NCI-H1930 (cell line): ENCODE measurements at places on chromosomes 3 and 15.

GRCh38 chr15:69515508-69515907, 62.9 kb downstream of the RPLP1 start:
- DNase-seq = no peak

DNA sequence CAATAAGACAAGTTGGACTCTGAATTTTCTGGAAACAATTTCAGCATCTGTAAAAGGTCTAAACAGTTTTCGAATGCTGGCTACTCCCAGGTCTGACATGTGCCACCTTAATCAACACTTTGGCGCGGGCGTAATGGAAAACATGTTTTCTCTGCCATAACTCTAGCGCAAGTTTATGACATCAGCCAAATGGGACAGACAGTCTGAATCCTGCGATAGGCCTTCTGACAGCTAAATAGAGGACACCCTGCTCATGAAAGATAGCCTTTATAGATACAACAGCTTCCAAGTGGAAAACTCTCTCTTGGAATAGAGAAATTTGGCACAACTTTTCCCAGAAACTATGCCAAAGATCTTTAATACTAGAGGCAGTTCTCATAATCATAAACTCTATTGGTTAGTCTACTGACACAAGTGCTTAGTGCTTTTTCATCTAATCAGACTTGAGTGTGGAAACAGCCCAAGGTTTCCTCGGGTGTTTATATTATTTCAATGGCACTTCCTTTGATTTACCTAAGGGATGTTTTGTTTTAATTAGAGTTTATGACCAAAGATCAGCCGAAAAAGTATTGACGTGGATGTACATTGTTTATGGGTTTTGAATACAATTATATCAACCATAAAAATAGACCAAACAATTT, 120.1 kb upstream of the DPH6 start:
- DNase-seq = no peak

DNA sequence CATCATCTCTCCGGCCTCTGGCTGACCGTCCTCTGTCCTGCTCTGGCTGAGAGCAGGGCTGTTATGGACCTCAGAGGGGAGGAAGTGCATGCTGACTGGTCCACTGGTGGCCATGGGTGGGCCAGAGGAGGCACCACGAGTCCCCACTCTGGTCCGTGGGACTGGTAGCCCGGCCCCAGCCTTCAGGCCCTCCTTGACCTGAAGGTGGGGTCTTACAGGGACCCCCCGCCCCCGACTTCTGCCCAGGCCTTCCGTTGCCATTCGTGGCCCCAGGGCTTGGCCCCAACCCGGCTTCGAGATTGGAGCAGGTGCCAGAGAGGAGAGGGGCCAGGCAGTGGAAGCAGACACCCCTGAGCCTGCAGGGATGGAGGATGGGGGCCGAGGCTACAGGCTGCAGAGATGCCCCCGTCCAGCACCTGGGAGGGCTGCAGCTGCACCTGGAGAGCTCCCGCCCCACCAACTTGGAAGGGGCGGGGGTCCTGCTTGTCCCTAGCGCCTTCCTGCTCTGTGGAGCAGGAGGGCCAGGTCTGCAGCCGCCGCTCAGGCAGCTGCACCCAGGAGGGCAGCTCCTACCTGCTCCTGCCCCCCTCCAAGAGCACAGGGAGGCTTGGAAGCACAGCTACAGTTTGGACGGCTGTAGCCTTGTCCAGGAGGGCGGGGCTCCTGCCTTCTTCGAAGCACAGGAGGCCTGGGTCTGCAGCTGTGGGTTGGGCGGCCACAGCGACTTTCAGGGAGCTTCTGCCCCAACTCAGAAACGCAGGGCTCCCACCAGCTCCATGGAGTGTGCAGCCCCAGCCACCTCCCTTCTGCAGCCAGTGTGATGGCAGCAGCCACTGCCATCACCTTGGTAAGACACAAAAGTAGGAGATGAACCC, 142.5 kb downstream of the KLF13 start:
- no peak for DNase-seq

DNA sequence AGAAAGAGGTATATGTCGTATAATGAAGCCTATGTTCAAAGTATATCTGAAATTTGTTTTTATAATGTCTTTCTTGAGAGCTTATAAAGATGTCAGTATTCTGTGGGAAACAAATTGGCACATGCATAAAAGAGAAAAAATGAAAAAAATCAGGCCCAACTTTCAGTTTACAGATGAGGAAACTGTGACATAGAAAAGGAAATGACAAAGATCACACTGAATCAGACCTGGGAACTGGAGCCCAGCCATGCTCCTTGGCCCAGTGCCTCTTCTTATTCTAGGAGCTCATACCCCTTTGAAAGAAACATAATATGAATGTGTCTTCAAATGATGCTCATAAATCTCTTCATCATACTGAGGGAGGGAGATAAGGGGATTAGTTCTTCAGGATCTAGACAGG, 48.4 kb downstream of the TMEM44 start:
- DNase-seq = no peak

- no peak for DNase-seq
Observed at GRCh38 chr15:26889298-26889898, 22.5 kb downstream of the GABRA5 start.

DNA sequence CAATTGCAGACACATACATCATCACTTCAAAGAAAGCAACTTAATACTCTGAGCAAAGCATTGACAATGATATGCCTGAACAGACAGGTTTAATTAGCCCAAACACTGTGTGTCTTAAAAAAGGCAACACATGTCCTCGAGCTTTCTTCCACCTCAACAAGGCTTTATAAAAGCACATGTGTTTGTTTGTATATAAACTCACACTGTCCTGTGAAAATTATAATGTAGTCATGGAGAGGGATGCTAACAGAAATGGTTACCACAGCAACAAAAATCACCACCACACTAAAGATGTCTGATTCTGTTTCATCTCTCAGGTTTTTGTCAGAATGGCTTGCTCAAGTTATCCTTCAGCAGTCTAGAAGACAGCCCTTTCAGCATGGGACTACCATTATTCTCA, 314.7 kb downstream of the MAGI1 start:
- DNase-seq = no peak

DNA sequence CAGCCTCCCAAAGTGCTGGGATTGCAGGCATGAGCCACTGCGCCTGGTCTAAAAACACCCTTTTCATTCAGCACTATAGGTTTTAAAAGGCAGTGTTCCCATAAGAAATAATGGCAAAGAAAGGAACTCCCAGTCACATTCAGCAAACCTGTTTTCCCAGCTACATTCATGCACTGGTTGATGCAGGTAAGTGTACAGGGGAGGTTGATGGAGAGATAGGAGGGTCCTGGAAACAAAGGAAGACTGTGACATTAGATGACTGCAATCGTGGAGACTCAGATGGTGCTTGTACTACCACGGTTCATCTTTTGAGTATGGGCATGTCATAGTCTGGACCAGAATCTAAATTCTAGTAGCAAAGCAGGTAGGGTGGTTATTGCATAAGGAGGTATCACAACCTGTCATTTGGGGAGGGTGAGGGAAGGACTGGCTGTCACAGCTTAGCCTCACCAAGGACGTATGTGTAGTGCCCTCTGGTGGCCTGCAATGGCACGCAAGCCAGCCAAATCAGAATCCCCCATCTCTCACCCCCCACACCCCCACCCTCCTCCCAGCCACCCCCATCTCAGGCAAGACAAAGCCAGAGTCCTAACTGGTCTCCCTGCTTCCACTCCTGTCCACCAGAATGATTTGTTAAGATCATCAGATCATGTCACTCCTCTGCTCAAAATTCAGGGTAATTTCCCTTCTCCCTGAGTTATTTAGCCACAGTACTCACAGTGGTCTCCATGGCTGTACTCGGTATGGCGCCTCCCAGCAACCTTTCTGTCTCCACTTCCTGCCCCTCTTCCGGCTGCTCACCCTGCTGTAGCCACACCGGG, 28.8 kb upstream of the UBL7 start:
- no peak for DNase-seq

DNA sequence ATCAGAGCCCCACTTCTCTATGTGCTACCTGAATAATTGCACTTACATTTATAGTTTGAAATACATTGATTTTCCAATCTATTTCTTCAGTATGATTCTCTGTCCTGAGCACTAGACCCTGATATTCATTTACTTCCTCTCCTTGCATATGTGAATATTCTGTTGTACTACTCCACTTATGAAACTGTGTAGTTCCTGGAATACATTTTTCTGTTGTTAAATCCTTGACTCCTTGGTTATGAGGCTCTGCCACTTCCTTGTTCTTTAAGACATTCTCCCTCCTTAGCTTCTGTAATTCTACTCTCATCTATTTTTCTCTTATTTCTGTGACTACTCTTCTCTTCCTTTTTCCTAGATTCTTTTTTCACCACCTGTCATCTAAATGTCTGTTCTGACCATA, 12.9 kb upstream of the MGA start:
- DNase-seq = no peak

GRCh38 chr15:72796515-72797337, 13.2 kb upstream of the ADPGK start:
- DNase-seq = peak; percentile 25

DNA sequence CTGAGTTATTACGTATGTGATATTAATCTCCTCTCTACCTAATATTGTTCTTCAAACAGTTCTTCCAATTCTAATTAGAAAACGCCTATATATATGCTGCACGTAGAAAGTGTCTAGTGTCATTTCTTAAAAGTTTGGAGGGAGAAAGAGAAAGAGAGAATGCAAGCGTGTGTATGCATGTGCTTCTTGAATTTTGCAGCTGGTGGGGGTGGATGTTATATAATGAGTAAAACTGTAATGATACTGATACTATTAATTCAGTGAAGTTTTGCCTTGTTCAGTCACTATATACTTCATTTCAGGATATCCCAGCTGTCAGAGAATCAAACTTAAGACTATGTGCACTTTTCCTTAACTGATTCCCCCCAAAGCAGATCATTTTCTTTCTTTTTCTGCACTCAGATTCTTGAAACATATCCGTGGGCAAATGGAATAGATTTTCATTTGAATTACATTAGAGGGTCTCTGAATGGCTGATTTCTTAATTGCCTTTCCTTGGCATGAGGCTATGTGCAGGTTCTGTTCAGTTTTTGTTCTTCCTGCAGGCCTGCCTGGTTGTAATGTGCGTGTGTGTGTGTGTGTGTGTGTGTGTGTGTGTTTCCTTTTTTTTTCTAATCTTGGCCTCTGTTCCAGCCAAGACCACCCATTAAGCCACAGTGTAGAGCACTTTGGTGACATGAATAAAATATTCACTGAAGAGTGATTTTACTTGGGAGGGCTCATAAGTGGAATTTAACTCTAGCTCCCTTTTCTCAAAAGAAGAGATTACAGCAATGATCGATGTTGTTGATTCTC, 617.5 kb downstream of the RBMS3 start:
- no peak for DNase-seq

GRCh38 chr3:194318511-194319161, 32.5 kb downstream of the CPN2 start:
- no peak for DNase-seq

DNA sequence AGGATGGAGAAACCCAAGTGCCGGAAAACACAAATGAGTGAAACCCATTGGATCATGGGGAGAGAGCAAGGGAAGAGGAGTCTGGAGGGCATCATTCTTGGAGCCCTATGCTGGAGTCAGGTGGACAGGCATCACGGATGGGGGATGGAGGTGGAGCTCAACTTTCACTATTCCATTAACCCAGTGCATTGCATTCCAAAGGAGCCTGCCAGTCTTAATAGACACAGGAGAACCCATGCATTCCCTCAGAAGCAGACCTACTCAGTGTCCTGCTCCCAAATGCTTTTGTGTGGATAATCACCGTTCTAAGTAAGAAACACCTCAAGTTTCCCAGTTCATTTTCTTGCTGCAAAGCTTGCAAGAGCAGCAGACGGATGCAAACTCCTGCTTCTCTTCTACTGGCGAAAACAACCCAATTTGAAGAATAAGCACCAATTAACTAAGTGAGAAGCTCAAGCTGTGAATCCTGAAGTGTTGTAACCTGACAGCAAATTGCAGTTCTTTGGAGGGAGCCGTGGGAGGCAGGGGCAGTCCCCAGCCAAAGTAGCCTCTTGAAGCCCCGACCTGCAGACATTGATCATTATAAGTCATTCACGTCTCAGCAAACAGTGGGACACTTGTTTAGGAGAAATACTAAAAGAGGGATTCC, 25.3 kb downstream of the SEMA5B start:
- DNase-seq = no peak

DNA sequence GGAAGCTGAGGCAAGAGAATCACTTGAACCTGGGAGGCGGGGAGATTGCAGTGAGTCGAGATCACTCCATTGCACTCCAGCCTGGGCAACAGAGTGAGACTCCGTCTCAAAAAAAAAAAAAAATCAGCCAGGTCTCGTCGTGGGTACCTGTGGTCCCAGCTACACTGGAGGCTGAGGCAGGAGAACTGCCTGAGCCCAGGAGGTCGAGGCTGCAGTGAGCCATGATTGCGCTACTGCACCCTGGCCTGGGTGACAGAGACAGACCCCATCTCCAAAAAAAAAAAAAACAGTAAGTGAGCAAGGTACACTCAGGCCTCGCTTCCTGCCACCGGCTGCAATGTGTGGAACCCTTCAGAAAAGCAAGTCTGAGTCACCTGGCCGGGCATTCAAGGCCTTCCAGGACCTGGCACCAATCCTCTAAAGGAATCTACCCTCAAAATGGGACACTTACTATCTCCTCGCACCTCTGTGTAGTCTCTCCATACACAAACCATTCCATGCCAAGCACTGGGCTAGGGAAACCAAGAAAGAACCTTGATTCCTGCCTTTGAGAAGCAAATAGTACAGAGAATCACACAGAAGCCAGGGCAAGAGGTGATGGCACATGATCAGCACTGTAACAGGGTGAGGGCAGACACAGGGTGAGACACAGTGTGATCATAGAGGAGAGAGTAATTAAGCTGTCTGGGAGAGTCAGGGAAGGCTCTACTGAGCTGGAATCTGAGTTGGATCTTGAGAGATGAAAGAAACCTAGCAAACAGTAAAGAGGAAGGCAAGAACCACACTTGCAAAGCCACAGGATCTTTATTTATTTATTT, 9.7 kb downstream of the SCAMP2 start:
- no peak for DNase-seq

DNA sequence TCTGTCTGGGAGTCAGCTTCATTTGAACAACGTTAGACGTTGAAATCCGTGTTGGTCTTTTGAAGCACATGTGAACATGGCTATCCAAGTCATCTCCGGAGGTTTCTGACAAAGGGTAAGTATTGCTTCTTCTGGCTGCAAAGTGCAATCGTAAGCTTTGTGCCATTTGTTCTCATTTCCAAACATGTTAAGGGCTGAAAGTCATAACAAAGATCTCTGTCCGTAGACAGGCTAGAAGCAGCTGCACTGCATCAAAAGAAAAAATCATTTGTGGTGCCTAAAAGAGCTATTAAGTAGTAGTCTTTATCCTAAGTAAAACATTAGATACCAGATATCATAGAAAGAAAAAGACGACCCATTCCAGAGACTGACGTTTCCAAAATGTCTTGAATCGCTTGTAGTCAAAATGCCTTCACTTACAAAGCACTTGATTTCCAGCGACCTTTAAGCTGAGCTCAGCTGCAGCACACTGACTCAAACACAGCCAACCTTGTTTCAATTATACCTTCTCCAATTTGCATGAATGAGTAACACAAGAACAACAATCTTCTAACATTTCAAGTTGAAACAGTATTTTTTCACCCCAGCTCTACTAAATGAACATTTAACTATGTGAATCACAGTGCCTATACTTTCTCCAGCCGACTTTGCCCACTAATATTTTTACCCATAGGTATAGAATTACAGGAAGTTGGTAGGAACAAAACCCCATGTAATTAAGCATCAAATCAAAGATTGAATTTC, 76.6 kb downstream of the NEDD4 start:
- DNase-seq = no peak

GRCh38 chr15:89299896-89300295, 34.7 kb downstream of the POLG start:
- no peak for DNase-seq
